ENCODE measurements at places on chromosomes 12 and 14.

- no peak for DNase-seq
These were observed 488.8 kb downstream of the BCAT1 start for GRCh38 chr12:24460099-24460498.

GRCh38 chr14:72607386-72608130 is 286.3 kb downstream of the DPF3 start:
- DNase-seq, result no peak

DNA sequence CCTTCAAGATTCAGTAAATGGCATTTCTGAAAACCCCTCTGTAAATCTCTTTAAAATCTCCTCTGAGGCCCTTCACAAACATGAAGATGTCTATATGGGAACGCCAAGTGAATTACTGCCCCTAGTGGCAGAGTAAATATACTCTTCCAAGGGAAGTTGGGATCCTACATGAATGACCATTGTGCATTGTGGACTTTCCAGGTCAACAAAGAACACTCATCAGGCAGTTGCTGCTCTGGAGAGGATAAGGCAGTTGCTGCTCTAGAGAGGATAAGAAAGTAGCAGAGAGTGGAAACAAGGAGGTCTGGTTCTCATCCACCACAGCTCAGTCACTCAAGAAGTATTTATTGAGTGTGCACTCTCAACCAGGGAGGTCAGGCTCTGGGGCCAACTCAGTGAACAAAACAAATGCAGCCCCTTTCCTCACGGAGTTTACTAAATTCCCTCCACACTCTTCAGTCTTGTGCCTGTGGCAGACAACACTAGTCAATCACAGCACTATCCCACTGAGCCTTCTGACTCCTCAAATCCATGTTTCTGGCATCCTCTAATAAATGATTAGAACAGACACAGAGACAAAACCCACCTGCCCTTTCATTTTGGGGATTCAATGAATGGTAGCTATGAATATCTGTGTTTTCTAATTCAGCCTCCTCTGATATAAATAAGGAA is 52.9 kb downstream of the SVOP start:
- DNase-seq, result no peak

DNA sequence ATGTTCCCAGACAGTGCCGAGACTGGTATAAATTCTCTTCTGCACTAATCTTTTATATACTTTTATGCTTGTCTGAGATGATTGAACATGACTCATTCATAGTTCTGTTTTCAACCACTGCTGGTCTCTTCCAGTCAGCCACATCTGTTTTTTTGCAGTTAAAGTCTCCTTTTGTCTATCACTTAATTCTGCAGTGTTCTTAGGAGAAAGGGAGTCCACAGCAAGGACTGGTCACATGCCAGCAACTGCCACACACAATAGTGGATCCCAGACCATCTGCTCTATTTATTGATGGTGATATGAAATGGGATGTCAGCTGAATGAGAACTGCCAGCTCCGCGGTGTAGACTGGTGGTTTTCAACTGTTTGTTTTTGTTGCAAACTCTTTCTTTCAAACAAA is 379.8 kb downstream of the MED13L start:
- DNase-seq, result no peak

GRCh38 chr14:75969126-75969525 is 12.7 kb downstream of the TGFB3 start:
- no peak for DNase-seq

DNA sequence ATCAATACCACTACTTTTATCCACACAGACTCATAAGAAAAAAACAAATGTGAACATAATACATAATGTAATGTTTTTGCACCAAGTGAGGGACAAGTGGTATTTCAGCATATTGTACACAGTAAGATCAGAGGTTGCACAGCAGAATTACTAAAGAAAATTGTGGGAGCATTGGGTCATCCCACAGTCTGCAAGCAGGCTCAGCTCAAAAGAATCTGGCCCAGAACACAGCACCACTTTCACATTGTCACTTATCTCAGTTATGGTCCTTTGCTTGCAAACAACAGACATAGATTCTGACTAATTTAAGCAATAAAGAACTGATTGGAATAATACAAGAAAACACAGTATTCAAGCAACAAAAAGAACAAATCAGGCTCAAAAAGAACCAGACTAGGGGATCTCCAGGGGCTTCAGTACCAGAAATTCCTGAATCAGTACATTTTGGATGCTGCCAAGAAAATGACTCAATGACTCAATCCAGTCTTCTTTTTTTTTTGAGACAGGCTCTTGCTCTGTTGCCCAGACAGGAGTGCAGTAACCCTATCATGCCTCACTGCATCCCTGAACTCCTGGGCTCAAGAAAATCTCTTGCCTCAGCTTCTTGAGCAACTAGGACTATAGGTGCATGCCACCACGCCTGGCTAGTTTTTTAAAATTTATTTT is 42.9 kb upstream of the EEA1 start:
- no peak for DNase-seq

DNA sequence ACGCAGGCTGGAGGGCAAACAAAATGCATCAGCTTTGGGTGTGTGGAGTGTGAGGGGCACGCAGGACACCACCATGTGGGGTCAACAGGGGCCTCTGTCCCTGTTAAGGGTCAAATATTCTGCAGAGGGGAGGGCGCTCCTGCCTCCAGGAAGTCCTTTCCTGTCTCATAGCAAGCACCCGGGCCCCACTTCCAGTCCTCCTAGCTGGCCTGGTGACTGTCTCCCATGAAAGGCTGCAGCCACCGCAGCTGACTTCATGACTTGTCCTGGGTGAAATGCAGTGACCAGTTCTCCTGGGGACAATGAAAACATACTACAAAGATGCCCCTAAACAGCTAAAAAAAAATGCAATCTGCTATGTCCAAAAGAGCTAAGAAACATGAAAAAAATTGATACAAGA is 53.6 kb downstream of the LGMN start:
- DNase-seq, result no peak

DNA sequence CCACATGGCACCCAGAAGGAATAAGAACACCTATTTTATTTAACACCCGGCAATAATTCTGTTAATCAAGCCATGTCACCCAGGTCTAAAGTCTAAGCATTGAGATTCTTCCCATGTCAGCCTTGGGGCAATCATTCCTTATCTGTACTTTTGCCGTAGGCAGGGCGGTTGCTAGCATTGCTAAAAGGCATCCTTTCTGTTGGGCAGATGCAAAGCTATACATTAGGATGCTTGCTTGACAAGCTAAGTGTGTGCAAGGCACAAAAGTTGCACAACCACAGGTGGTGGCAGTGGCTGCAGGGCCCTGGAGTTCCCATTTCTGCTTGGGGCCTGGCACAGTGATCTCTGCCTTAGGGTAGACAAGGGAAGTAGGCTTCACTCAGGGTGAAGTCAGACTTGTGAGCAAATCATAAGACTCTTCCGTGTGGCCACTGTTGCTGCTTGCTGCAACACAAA is 12.5 kb upstream of the GALNT6 start:
- DNase-seq, result no peak
